ENCODE measurements at places on chromosomes 3 and 15. TPM values are rescaled to one million over a fixed set of nuclear protein-coding genes. Genes with fewer than 3 reads are reported as not detected.

Gene TNNC1
- 0.41 TPM for total RNA-seq

Gene NANOGP8
- not detected for total RNA-seq

Gene CADPS
- not detected for total RNA-seq

Gene ZFYVE19
- total RNA-seq: 17.1 TPM

Gene ACTRT3
- 0.11 TPM for total RNA-seq

Gene CXCR6
- not detected for total RNA-seq

Gene TM6SF1
- total RNA-seq: 1.1 TPM

GRCh38 chr3:53585049-53585448 lies 90.6 kb downstream of the CACNA1D start:
- no peak for DNase-seq

GRCh38 chr3:189964623-189965332 lies 155.9 kb downstream of the P3H2 start:
- DNase-seq: no peak

DNA sequence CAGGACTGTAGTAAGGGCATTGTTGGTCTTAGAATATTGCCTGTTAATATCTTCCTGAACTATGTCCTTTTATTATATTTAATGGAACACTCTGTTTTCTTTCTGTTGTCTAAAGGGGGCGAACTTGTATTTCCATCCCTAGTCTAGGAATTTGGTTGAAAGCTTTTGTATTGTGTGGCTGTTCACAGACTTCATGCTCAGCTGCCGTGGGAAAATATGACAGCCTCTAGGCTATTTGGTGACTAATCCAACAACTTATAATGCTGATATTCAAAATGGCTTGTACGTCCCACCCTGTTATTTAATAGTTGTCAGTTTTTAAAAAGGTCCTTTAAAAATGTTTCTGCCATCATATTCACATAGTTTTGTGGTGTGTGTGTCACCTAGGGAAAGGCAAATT lies 202.6 kb downstream of the KLHL25 start:
- no peak for DNase-seq

DNA sequence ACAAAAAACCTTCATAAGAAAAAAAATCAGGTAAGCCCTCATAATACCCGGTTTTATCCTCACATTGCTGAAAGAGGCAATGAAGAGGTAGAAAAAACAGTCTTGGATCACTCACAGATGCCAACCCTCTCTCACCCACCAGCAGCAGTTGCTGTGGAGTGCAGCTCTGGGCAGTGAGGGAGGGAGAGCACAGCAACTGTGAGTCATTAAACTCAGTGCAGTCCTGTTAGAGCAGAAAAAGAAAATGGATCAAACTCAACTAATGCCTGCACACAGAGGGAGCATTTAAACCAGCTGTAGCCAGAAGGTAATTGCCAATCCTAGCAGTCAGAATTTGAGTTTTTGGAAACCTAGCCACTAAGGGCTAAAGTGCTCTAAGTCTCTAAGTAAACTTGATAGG lies 1050.6 kb upstream of the ALCAM start:
- no peak for DNase-seq

DNA sequence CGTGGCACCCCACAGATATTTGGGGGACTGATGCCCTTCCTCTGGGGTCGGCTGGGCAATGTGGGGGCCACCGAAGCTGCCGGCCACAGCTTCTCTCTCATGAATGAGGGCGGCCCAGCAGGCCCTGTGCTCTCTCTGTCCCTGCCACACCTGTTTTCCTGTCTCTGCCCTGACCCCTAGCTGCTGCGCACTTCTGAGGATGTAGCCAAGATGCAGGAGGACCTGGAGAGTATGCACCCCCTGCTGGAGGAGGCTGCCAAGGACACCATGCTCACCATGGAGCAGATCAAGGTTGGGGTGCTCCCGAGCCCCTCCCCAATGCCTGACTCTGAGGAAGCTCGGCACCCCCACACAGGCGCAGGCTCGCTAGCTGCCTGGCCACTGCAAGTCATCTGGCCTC lies 59.7 kb downstream of the SEMA3G start:
- no peak for DNase-seq

GRCh38 chr3:120451806-120452205 lies 1.0 kb upstream of the FSTL1 start:
- DNase-seq: no peak

- no peak for DNase-seq
Measured at GRCh38 chr3:53038679-53039375, 7.0 kb downstream of the SFMBT1 start.

GRCh38 chr3:167114619-167115018 lies 265.5 kb downstream of the ZBBX start:
- DNase-seq: no peak

DNA sequence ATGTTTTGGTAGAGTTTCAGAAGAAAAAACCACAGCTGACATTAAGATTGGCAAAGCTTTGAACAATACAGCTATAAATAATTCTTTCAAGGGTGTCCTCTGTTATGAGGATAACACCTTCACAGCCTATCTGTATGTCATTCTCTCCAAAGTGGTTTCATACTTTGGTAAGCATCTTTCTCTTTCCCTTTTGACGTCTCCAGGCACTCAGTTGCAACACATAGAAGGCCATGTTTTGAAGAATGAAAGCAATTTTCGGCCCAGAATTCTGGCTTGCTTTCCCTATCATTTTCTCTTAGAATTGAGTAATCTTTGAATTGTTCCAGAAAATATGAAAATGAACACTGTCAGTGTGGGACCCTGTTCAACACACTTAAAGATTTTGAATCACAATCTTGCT lies 200.0 kb upstream of the CBLB start:
- DNase-seq: no peak

DNA sequence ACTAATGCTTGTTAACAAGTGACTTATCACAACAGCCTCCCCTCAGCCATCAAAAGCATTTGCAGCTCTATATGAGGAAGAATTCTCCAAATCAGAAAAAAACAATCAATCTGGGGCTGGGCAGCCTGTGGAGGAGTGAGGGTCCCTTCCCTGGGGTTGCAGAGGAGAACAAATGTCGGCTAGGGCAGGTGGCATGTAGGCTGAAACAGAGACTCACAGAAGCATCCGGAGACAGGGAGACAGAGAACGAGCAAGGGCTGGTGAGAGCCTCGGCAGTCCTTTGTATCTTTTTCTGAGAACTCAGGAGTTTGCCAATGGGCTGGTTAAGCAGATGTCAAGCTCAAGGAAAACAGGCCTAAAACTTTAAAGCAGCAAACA lies 15.8 kb downstream of the ITGA11 start:
- DNase-seq: no peak

DNA sequence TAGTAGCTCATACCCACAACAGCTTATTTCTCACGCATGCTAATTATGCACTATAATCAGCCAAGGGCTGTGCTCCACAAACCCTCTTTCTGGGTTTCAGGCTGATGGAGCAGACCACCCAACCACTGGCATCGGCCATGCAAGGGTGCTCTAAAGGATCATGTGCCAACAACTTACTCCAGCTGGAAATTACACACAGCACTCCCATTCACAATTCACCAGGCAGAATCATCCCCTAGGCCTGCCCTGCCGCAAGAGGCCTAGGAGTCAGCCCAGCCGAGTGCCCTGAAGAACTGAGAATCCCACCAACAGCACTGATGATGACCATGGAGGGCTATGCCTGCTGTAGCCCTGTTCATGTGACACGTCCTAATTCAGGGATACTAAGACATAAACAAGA lies 216.2 kb upstream of the CHRNA7 start:
- DNase-seq: no peak

DNA sequence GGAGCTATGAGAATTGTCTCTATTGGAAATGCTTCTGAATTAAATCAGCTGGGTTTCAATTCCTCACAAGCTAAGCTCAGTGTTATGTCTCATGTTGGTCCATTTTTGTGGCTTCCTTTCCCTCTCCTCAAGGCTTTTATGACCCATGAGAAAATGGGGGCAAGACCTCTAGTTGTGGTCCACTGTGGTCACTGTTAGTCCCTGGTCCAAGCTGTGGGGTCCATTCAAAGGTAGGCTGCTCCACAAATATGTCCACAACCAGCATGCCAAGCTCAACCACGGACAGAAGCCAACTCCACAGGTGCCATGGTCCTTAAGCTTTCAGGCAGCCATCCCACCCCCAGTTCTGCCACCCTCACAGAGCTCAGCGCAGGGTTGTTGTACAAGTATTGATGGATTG lies 14.9 kb upstream of the TPM1 start:
- no peak for DNase-seq

DNA sequence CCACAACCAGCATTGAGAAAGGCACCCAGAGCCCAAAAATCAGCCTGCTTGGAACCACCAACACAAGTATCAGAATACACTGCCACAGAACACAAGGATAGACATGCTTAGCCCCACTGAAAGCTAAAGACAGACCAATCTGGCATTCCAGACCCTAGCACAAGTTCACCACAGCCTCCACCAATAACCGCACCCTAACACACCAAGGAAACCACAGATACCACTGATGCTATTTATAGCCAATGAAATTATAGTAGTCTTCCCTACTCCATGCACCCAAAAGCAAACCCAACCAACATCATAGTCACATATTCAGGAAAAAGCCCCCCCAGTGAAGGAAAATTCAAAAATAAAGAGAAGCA lies 83.9 kb upstream of the STT3B start:
- no peak for DNase-seq

DNA sequence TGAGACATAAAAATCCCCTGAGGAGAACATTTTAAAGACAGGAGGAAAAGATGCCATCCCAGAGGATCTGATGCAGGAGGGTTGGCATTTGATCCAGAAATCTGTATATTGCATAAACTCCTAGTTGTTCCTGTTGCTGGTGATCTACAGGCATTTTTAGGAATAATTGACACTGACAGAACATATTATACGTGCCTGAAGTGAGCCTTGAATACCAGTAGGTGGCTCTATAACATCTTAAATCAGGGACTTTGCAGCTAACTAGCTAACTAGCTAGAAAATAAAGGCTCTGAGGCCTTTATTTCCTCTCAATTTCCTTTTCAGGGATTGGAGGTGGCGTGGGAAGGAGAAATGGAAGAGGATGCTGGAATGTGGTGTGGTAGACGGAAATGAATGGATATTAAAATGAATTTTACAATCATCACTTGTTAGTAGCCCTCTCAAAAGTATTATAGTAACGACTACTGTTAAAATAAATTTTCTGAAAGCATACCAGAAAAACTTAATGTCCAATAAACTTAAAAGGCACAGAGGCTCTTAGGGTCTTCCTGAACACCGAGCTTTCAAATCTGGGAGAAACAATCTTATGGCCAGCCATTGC lies 73.8 kb upstream of the ZBED2 start:
- no peak for DNase-seq

DNA sequence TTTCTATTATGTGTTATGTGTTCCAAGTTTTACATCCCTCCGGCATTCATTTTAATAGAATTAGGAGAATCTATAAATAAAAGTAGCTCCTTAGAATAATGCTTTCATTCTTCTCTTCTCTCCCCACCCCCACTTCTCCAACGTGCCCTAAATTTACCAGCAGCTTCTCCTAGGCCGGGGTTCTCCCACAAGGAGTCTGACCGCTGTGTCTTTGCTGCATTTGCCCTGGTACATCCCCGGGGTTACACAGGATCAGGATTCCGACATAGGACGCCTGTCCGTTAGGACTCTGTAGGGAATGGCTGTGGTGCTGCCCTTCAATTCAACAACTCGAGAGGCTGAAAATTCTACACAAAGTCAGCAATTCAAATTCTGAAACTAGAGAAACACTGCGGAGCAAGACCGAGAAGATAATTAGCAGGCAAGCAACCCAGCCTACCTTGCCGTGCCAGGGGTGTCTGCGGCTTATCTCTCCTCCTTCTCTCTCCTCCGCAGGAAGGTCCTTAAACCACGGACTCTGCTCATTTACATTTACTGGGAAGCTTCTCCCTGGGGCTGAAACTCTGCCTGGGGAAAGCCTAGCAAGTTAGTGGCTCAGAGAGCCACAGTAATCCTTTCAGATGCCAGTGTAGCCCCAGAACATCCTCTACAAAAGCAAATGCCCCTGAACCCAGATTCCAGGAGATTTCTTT lies 18.8 kb downstream of the PCSK6 start:
- DNase-seq: no peak

- no peak for DNase-seq
Measured at GRCh38 chr3:9861626-9862130, 17.9 kb upstream of the RPUSD3 start.

DNA sequence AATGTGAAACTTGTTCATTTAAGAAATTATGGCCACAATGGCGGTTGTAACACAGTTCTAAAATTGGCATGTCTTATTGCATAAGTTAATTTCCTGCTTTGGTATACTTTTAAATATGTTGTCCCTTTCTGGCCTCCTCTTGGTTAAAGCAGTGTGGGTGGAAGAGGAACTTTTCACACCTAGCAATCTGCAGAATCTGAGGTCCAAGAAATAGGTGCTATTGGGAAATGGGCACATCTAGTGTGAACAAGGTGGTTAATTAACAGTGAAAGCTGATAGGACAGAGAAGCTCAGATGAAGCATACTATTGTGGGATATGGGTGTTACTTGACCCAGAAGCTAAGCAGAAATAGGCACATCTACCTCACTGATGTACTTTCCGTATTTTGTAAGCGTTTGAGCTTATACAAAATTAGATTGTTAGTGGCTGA lies 10.6 kb downstream of the CMC1 start:
- no peak for DNase-seq

DNA sequence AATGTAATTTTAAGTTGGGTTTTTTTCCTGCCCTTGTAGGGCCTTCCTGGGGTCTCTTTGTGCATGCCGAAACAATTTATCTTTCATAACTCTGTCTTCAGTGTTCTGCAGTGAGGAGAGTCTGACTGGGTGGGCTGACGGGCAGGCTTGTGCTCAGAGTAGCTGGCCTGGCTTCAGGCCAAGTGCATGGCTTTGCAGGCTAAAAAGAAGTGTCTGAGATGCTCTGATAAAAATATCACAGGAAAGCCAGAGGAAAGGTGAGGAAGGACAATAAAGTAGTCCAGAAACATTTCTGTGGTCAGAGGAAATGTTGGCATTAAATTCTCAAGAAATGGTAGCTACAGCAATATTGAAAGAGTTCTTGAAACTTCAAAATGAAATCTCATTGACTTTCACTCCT lies 25.5 kb downstream of the ST3GAL6 start:
- DNase-seq: no peak

DNA sequence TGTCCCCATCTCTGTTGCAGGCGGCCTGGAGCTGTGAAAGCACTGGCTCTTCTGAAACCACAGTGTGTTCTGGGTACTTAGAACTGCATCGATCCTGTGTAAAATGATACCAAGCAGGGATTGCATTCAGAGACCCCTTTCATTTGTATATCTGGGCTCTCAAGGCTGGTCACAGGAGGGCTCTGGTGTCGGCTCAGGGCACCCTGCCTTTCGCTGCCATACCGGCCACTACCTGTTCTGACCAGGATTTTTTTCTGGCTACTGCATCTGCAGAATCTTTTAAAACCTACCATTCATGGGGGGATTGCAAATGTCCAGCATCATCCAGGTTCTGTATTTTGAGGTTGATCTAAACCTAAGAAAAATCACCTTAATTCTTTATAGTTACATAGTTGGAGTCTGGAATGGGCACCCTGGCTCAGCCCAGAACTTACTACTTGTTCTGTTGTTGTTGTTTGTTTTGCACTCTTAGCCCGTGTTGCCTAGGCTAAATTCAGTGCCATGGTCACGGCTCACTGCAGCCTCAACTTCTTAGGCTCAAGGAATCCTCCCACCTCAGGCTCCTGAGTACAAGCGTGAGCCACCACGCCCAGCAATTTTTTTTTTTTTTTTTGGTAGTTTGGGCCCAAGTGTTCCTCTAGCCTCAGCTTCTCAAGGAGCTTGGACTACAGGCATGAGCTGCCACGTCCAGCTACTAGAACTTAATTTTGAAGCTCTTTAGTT lies 52.7 kb downstream of the TRIM71 start:
- no peak for DNase-seq
